ENCODE measurements at places on chromosomes 13 and 19.

DNA sequence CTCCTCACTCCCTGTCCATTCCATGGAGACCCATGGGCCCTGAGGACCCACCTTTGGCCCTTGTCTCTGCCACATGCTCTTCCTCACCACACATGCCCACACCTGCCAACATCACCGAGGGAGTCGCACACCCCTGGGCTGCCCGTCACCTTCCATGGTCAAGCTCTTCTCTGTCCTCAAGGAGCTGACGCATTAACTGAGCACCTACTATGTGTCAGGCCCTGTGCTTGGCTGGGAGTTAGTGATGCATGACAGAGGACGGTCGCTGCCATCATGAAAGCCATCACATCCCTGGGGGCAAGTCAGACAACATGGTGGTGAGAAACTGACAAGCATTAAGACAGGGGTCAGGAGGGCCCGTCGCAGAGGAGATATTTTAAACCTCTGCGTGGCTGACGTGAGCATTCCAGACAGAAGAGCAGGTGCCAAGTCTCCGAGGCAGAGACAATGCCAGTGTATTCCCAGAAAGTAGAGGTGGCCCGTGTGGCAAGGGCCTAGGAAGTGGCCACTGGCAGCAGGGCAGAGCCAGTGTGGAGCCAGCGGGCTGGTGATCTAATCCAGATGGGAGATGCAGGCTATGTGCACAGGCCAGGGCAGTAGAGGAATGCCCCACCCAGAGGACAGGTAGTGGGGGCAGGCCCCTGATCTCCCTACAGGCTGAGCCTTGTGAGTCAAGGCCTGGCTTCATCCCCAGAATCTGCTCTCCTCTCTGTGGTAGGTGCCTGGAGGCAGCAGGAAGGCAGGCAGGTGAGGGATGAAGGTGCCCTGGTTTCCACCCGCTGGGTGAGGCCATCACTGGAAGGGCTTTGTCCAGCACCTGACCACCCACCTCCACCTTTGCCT is 21.2 kb downstream of the ELAVL1 start:
- no peak for DNase-seq

GRCh38 chr19:46081928-46082727 is 41.3 kb upstream of the IGFL4 start:
- DNase-seq = no peak

GRCh38 chr19:23776507-23777205 is 18.0 kb upstream of the ZNF681 start:
- DNase-seq = no peak

- peak; percentile 40 for DNase-seq
These were observed 518 bp downstream of the NUDT19 start for GRCh38 chr19:32691952-32692726.

GRCh38 chr13:47475441-47475948 is 525.6 kb downstream of the SUCLA2 start:
- no peak for DNase-seq

DNA sequence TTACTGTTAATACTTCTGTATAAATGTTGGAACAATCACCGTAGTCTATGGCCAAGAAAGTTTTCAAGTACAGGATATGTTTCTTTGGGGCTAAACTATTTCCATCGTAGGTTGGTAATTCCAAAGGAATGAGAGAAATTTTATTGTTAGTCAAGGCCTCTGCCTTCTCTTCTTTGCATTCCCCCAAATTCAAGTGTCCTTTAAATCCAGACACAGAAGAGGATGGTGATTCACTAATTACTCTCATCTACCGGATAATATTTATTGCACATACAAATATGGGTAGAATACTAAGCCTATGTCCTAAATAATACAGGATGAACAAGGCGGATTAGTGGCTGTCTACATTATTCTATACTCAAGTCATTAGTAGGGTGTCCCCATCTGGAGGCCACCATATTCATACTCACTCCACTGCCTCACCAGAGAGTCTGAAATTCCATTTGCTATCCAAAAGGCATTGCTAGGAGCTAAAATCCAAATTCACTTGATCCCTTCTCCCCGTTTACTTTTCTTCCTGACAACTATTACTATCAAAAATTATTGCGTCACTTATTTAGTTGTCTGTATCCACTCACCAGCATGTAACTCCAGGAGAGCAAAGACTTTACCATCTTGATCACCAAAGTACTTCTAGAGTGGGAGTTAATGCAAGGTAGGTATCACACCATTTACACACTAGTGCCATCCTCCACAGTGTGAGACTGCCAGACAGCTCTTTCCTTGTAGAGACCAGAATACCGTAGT is 82.4 kb upstream of the SGCG start:
- no peak for DNase-seq

GRCh38 chr19:15562861-15563260 is 52.2 kb upstream of the CYP4F8 start:
- DNase-seq = no peak

- no peak for DNase-seq
These were observed 20.3 kb downstream of the CEACAM16 start for GRCh38 chr19:44719262-44719701.

- DNase-seq = no peak
These were observed 19.2 kb upstream of the ZNF175 start for GRCh38 chr19:51551673-51552432.

- DNase-seq = no peak
These were observed 9.7 kb upstream of the JUND start for GRCh38 chr19:18291019-18291524.

DNA sequence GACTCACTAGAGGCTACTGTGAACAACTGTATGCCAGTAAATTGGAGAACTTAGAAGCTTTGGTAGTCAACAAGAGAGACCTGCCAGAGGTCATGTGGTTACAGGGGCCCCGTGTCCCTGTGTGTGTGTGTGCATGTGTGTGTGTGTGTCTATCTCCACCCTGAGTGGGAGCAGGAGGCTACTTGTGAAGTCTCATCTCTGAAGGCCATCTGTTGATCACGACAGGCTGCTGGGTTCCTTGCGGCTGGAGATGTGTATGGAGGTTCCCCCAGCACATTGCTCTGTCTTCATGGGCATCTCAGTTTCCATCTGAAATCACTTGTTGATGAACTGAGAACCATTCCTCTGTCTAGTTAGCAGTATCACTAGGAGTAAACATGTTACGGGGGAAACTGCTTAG is 58.2 kb upstream of the TEX29 start:
- no peak for DNase-seq

DNA sequence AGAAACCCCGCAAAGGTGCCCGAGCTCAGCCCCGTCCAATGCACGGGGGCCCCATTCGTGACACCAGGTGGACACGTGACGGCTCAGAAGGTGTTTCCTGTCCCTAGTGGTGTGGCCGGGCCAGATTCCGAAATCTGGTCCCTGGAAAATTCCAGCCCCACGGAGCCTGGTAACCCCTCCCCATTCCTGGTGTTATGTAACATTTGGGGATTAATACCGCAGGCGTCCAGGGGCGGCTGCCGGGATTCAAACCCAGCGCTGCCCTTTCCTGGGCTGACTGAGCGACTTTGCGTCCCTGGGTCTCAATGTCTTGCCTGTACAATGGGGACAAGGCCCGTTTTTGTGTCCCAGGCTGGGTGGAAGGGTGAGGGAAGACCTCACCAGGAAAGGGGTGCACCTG is 1.0 kb upstream of the PLK5 start:
- DNase-seq = no peak

DNA sequence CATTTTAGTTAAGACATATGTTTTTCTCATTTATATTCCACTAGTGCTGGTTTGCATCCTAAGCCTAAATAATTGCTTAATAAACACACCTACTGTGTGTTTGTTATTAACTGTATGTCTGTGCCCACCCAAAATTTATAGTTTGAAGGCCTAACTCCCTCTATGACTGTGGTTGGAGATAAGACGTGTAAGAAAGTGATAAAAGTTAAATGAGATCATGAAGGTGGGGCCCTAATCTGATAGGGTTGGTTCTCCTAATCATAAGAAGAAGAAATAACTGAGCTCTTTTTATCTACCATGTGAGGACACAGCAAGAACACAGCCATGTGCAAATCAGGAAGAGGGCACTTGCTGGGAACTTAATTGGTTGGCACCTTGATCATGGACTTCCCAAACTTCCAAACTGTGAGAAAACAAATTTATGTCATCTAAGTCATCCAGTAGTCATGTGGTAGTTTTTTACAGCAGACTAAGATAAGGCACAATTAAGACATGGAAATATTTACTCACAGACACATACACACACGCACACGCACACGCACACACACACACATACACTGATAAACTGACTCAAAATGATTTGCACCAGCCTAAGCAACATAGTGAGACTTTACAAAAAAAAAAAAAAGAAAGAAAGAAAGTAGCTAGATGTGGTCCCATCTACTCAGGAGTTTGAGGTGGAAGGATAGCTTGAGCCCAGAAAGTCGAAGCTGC is 662.1 kb downstream of the PCDH9 start:
- DNase-seq = no peak

GRCh38 chr13:50094615-50095293 is 79.5 kb downstream of the KCNRG start:
- DNase-seq = no peak
